Omental fat pad (tissue), 4 donors: ENCODE measurements at places on chromosomes 3 and 15. TPM values are rescaled to one million over a fixed set of nuclear protein-coding genes. Genes with fewer than 3 reads are reported as not detected.

Gene MYLK
- total RNA-seq = 61.1 TPM

Gene DNASE1L3
- total RNA-seq = 20.5 TPM

Gene GP9
- total RNA-seq = not detected

DNA sequence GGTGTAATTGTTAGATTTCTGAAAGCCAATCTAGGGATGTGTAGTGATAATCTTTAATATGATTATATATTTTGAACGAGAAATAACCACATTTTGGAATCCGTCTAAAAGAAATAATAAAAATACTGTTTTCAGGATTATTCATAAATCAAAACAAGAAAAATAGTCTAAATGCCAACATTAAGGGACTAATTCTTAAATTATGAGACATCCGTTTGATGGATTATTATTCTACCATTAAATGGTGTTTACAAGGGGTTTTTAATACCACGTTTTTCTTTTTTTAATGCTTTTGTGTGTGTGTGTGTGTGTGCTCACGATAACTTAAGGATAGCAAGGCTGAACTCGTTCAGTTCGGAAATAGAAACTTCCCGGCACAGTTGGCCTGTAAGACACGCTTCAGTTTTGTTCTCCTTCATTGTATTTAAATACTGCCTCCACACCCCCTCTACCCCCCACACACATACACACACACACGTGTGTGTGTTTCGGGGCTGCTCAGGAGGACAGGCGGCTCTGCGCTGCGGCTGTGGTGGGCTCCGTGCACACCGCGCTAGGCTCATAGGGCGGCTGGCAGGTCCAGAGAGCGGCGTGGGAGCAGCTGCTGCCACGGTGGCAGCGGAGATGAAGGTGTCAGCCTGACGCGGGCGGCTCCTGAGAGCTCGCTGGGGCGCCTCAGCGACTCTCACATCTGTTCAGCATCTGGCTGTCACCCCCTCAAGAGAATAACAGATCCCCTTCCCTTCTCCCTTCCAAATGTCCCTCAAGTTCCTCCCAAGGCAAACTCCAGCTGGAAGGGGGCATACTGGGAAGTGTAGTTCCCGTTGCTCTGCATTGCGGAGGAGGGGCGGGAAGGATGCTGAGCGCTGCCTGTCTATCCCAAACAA, 23.0 kb upstream of the ANP32A start:
- no peak for DNase-seq

Gene RAD51
- total RNA-seq = not detected

DNA sequence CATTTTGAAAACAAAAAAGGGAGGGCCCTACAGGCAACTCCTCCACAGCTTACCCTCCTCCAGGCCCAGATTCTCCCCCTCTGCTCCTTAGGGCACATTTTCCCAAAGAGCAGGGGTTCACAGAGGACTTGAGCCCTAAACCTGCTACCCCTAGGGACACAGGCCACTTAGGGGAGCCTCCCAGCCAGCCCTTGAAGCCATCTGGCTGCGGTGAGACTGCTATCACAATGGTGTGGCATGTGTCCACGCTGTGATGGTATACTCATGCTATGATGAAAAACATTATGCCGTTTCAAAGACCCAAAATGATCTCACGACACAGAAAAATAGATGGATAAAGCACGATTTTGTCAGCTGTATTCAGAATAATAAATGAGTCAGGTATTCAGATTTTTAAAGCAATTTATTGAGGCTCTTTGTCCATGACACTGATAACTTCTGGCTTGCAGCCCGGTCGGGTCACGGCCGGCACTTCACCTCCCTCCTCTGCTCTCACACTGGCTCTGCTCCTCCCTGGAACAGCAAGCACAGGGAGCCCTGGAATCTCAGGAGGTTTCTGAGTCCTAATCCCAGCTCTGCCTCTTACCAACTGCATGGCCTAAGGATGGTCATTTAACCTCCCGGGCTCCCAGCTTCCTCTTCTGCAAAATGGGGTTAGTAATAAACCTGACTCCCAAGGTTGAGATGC, 115.3 kb downstream of the MEGF11 start:
- no peak for DNase-seq

DNA sequence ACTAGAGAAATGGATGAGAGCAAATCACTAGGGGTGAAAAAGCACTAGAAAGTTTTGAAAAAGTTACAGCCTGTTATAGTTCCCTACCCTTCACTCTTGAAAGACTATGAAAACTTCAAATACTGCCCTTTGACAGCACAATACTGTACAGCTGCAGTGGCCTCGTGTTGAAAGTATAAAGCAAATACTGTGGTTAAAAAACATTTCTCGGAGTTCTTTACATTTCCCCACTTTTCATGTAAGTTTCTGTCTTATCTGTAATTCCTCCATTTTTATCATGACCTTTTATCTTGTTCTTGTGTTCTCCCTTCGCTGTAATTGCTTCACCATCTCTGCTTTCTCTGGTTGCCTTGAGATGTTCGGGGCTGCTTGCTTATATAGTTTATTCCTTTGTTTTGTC, 423.8 kb upstream of the CFAP20DC start:
- DNase-seq = no peak

- DNase-seq = no peak
Measured at GRCh38 chr3:111862415-111862814, 3.4 kb downstream of the PHLDB2 start.

Gene CMTM8
- 18.3 TPM for total RNA-seq

- no peak for DNase-seq
Measured at GRCh38 chr3:169771497-169772304, 1.5 kb upstream of the MYNN start.
